ENCODE measurements at places on chromosomes 1 and 21.

- no peak for DNase-seq
These were observed 348.7 kb upstream of the RUNX1 start for GRCh38 chr21:35397781-35398180.

- DNase-seq: no peak
These were observed 78.9 kb downstream of the CAMTA1 start for GRCh38 chr1:6864166-6864565.

- no peak for DNase-seq
These were observed 298.7 kb downstream of the NTNG1 start for GRCh38 chr1:107439567-107439966.

DNA sequence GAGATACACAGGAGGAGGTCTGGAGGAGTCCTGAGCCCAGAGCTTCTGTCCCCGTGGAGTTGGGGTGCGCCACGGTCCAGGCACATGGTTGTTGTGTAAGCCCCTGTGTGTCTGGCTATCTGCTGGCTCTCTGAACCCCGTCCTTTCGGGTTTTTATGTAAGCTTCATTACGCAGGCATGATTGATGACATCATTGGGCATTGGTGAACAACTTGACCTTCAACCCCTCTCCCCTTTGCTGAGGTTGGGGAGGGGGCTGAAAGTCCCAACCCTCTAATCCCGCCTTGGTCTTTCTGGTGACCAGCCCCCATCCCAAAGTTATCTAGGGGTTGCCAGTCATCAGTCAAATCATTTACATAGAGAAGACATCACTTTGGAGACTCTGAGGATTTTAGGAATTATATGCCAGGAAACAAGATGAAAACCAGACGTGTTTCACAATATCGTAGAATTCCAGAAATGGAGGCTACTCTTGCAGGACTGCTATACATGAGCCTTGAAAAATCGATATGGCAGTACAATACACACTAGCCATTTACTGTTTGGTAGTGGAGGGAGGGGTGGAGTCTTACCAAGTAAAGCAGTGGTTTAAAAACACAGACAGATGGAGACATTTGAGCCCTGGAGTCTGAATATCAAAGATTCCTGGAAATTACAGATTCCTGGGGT, 69.8 kb upstream of the SCAF4 start:
- DNase-seq: no peak

DNA sequence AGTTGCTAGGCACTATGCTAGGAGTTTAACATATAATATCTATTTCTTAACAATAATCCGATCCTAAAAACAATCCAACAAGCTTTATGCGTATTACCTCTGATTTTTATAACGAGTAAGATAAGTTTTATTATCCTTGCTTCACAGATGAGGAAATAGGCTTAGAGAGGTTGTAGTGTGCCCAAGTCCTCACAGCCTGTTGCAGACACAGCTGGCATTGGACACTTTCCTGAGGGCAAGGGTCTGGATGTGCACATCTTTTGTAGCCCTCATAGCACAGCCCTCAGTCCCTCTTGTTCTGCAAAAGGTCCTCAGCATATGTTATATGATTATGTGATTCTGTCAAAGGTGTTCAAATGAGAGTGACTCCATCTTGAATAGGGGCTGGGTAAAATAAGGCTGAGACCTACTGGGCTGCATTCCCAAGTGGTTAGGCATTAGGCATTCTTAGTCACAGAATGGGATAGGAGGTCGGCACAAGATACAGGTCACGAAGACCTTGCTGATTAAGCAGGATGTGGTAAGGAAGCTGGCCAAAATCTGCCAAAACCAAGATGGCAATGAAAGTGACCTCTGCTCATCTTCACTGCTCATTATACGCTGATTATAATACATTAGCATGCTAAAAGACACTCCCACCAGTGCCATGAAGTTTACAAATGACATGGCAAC, 75.7 kb upstream of the F3 start:
- DNase-seq: no peak

DNA sequence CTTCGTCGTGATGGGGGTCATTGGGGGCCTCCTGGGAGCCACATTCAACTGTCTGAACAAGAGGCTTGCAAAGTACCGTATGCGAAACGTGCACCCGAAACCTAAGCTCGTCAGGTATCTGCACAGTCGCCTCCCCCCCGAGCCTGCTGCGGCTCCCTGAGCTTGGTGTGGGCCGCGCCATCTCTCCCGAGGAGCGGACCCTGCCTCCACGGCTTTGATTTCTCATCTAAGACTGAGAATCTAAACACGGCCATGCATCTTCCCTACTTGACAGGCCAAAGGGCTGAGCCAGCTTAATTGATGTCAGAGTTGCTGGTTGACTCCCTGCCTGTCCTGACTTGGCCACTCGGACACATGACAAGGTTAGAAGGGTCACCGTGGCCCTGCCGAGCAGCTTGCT, 19.1 kb downstream of the NPPA start:
- no peak for DNase-seq

DNA sequence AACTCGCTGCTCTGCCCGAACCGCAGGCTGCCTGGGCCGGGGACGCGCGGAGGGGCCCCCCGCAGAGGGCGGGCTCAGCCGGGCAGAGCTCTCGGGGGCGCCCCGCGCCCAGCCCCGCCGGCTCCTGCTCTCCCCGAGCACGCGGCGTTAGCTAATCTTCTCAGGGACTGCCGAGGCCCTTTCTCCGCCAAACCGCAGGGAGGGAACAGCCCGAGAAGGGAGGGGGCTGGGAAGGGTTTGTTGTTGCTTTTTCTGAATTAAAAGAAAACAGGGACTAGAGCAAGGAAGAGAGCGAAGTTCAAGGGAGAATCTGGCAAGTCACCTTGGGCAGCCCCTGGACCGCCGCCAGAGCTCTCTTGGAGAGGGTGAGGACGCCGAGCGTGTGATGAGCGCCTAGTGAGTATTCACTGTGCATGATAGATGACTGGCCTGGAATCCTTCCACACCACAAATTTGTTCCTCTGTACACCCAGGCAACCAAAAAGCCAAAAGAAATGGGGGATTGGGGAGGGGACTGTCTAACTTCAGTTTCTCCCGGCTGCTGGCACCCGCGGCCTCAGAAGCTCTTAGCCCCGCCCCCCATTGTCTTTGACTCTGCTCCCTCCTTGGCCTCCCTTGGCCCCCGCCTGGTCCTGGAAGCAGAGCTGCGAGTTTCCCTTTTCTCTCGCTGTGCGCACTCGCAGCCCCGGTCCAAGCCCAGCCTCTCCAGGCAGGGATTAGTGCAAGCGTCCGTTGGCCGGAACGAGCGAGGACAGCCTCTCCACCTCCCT, 19.7 kb upstream of the LMX1A start:
- peak; percentile 56 for DNase-seq

DNA sequence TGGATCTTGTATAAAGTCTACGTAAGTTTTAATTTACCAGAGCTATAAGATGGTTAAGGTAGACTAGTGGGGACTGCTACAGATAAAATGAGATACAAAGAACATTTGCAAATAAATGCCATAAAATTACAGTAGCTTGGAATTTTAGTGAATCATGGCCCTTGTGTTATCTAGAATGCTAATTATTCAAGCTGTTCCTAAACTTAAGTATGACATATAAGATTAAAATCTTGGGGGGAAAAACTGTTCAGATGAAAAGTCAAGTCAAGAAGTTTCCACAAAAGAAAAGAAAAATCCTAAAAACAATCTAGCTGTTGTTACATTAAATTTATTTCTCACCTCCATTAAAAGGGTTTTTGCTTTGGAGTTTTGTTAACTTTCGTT, 51.7 kb downstream of the SIM2 start:
- DNase-seq: no peak

- no peak for DNase-seq
These were observed 1.7 kb downstream of the OSCP1 start for GRCh38 chr1:36448530-36449056.

GRCh38 chr1:177809819-177810218, 160.0 kb downstream of the SEC16B start:
- no peak for DNase-seq

- DNase-seq: no peak
These were observed 26.2 kb downstream of the RSBN1 start for GRCh38 chr1:113786069-113786468.

DNA sequence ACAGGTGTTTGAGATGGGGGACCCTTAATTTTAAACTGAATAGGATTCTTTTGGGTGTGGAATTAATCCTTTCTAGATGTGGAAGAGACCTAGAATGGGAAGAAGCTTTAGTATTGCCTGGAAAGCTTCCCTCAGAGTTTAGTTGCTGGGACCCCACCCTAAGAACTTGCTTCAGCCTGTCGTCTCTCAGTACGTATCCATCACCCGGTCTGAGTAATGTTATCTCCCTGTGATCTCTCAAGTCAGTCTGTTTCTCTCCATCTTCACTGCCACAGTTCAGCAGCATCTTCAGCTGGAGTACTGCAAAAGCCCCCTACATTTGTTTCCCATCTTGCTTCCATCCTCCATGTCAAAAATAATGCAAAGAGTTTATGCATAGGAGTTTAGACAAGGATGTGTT, 28.9 kb downstream of the CNST start:
- DNase-seq: no peak

DNA sequence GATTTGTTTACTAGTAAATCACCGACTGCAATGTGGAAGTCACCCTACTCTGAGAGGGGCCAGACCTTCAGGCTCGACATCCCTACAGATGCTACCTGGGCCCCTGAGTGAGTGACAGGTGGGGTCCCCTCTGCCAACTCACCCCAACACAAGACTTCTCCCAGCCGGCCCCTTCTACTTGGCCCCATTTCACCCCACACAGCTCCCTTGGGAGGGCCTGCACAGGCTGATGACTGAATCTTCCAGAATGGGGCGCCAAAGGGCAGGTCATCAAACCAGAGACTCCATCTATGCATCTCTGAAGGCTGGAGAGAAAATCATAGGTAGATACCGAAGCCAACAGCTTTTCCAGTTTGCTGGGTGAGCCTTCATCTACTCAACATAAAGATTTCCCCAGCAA, 9.4 kb upstream of the S100A8 start:
- DNase-seq: no peak

GRCh38 chr1:67921725-67922489, 88.6 kb upstream of the GNG12 start:
- DNase-seq: no peak

DNA sequence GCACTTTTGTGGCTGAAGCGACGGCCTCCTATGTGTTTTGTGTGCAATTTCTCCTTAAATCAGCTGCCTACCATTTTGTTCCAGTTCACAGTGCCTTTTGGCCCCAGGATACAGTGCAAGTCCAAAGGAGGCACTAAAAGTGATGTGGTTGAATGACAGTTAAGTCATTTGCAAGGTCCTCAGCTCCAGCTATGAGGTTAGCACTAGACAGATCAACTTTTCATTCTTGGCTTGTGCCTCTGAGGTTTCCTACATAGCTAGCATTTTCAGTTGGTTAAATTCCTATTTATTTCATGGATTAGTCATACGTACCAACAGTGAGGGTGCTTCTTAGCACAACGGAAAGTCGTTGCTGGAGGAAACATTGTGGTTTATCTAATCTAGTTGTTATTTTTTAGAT, 59.3 kb upstream of the NTPCR start:
- DNase-seq: no peak

GRCh38 chr1:200674838-200675587, 5.3 kb upstream of the DDX59 start:
- no peak for DNase-seq

DNA sequence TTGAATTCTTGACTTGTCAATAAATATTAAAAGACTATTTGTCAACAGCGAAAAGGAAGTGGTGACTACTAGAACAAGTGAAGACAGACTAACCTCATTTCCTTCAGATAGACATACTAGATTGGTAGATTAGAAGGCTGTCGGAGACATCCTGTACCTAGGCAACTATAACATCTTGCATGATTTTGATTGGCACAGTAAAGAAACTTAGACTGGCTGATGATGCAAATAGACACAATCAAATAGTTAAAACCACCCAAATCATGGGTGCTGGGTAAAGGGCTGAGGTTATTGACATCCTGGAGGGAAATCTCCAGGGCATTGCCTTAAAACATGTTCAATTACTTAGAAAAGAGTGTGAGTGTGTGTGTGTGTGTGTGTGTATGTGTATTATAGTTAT, 85.9 kb upstream of the EDEM3 start:
- no peak for DNase-seq

DNA sequence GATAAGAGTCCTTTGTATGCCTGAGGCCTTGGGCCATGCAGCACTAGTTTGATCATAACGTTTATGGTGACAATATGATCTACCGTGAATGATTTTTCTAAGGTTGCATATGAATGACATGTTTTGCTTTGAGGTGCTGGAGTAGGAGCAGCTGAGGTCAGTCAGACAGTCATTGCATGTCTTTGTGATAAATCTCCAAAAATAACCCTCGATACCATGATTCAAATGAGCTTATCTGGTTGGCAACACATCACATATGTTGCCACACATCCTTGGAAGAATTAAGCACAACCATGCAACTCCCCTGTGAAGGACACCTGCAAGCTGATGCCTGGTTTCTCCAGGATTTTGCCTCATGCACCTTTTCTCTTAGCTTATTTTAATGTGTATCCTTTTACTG, 394.5 kb downstream of the LTN1 start:
- no peak for DNase-seq

DNA sequence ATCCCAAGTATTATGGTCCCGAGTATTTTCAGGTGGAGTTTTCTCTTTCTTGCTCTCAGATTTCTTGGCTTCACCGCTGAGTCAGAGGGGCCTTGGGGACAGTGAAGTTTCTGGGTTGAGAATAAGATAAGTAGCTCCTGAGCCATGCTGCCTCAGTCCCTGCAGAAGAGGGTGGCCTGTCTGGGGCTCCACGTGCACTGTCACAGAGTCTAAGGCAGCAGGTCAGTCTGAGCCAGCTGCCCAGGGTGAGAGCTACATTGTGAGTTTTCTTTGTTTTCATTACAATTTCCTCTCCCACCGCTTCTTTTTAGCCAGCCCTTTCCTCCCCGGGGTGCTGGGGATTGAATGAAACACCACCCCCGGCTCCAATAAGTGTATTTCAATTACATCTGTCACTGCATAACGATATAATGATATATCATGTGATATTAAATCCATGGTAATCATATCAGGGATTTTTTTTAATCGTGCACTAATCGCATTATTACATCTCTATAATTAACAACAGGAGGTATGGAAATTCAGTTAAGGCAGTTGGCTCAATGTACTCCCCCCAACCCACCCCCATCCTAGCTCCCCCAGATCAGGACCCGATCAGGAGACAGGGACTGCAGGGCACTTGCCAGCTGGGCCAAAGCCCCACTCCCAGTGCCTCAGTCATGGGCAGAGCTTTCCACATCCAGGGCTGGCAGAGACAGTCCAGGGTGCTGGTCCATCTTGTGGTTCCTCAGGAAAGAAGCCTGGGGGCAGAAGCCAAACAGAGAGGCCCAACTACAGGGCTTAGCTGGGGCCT, 43.7 kb downstream of the DMAP1 start:
- no peak for DNase-seq

GRCh38 chr1:147628441-147628840, 41.9 kb downstream of the ACP6 start:
- no peak for DNase-seq

- DNase-seq: no peak
These were observed 152.3 kb downstream of the DMRTA2 start for GRCh38 chr1:50270926-50271325.

GRCh38 chr1:51642739-51643142, 25.8 kb downstream of the OSBPL9 start:
- DNase-seq: no peak

GRCh38 chr1:228459091-228459993, 27.8 kb upstream of the RNF187 start:
- peak; percentile 61 for DNase-seq

- DNase-seq: no peak
These were observed 14.1 kb upstream of the DEGS1 start for GRCh38 chr1:224168859-224169380.

- no peak for DNase-seq
These were observed 317.2 kb upstream of the DEPDC1 start for GRCh38 chr1:68814067-68814466.

GRCh38 chr1:147670319-147671001, at the start of gene ACP6:
TSS of gene ACP6 (minus strand) at chr1:147670524. CDS start at chr1:147670048, 476 bp downstream.
- DNase-seq: peak; percentile 97
